Eye (tissue), 1 donor: ENCODE measurements at places on chromosomes 5 and 9.

DNA sequence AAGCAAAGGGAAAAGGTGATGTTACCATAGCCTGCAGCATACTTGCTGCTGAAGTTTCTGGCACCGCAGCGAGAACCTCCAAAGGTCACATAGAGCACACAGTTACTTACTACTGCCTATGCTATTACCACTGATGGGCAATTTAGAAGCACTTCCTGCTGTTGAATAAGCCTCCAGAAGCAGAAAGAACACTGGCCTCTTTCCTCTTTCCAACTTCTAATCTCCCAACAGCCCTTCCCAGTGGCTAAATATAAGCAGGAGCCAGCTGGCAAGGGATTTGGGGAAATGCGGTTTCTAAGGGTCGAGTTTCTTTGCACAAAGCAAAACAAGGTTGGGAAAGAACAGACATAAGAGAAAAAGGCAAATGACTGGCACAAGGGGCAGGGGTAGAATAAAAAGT is 669.2 kb upstream of the ACO1 start:
- DNase-seq: peak; percentile 9

DNA sequence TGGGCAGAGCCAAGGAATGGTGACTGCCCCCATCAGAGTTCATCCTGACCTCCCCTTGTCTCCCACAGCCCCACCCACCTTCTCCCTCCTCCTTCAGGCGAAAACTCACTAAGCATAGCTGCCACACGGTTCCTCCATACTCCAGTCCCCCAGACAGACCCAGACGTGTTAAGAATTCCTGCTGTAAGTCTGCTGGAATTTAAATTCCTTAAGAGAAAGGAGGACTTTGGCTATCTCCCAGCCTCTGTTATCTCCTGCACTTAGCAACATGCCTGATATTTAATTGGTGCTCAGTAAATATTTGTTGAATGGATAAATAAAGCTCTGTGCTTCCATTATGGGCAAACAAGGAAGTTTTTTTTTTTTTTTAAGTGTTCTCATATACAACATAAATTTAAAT is 213.7 kb downstream of the RFK start:
- DNase-seq: no peak

- DNase-seq: no peak
Observed at GRCh38 chr9:135017899-135018298, 69.6 kb upstream of the OLFM1 start.

DNA sequence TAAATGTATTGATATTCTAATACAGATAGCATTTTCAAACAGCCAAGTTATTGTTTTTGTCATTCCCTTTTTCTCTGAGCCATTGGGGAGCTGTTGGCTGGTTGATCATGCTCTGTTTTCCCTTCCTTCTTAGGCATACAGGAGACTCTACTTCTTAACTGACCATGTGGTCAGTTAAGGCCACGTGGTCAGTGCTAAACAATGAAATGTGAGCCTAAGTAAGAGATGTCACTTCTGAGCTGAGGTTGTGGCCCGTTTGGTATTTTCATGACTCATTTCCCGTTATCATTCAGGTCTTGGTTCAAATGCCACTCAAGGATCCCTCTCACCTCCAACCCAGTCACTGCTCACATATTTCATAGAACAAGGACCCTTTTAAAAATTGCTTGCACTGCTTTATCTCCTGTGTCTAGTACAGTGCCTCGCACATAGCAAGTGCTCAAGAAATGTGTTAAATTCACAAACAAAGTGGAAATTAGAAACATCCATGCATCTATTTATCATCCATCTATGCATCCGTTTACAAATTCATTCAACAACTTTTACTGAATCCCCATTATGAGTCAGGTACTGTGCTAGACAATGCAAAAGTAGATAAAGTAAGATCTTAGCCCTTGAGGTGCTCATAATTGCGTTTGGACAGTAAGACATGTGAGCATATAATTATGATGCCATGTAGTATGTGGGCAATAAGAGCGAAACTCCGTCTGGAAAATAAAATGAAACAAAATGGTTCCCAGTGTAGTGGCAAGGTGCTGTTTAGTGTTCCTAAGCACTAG is 50.7 kb downstream of the ARRDC3 start:
- DNase-seq: no peak
